Dermis microvascular lymphatic vessel endothelial cell (primary cell): ENCODE measurements at places on chromosomes 5 and 9.
A peak's percentile ranks its signal among the peaks of the same experiment; 100 is the strongest.

DNA sequence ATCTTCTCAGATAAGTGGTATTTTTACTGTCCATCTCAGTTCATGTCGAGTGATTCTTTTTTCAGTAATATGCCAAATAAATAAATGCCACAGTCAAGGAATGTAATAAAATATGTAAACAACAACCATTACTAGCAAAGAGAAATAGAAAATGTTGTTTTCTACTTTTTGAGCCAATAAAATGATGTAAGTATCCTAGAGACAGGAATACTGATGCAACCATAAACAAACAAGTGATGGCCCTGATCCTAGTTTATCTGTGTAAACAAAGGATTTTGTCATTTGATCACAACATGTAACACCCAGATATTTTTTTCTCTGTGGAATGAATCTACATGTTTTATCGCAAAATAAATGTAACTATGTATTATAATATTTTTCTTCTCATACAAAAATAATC lies 1852.8 kb downstream of the EFNA5 start:
- no peak for DNase-seq

DNA sequence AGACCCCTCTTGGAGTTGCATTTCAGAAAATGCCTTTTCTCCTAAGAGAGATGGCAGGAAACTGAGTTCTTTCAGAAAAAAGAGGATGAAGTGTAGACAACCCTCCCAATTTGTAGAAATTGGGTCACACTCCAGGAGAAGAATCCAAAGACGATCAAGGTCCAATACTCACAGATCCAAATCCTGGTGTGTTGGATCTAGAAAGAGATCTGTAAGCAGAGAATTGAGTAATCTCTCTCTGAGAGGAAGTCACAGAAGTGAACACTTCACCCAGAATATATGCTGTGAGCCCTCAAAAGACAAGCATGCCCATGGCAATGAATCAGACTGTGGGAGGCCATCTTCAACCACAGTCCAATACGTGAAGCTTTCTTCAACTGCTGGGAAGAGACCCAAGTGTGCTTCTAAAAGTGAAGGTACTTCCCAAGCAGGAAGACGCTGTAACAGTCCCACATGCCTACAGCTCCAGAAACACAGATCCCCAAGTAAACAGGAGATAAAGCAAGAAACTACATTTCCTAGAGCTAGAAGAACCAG lies 182.7 kb downstream of the SMC2 start:
- no peak for DNase-seq

DNA sequence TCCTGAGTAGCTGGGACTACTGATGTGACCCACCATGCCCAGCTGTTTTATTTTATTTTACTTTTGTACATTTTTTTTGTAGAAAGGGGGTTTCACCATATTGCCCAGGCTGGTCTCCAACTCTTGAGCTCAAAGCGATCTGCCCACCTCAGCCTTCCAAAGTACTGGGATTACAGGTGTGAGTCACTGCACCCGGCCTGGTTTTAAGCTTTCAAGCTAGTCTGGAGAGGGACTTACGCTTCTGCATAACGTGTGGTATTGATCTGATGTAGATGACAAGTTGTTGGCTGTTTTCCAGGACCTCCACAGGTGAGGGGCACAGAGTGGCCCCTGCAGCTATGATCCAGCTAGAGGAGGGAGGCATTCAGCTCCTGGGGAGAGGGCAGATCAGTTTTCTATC lies 6.8 kb upstream of the CCL21 start:
- DNase-seq: no peak

- DNase-seq: no peak
Measured at GRCh38 chr9:89845321-89845720, 240.5 kb downstream of the GADD45G start.

GRCh38 chr5:179166886-179167841 lies 107.0 kb downstream of the ZNF354C start:
- no peak for DNase-seq

DNA sequence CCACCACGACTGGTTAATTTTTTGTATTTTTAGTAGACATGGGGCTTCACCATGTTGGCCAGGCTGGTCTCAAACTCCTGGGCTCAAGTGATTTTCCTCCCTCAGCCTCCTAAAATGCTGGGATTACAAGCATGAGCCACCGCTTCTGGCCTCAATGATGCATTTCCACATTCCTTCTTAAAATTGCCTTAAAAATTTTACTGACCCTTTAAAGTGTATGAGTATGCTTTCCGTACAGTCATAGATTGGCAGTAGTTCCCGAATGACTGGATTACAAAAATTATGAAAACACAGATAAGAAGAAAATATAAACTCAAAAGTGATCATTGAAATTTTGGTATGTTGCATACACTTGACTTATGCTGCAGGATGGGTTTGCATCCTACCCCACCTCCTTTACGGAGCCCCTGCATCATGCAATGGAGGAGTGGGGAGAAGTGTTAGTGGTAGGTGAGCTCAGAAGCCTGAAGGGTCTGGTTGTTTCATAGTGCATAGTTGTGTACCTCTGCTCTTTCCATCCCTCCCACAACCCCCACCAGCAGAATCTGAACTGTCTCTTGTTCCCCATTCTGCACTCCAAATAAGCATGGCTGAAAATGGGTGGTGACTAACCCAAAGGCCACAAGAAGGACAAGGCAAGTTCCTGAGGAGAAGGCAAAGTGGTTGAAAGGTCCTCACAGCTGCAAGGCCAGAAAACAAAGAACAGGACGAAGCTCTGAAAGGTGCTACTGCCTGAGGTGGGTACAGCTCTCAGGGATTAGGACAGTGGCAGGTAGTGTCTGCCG lies 26.8 kb downstream of the ANKRD55 start:
- peak; percentile 41 for DNase-seq

- peak; percentile 75 for DNase-seq
Measured at GRCh38 chr5:113606298-113607134, 93.0 kb downstream of the YTHDC2 start.

DNA sequence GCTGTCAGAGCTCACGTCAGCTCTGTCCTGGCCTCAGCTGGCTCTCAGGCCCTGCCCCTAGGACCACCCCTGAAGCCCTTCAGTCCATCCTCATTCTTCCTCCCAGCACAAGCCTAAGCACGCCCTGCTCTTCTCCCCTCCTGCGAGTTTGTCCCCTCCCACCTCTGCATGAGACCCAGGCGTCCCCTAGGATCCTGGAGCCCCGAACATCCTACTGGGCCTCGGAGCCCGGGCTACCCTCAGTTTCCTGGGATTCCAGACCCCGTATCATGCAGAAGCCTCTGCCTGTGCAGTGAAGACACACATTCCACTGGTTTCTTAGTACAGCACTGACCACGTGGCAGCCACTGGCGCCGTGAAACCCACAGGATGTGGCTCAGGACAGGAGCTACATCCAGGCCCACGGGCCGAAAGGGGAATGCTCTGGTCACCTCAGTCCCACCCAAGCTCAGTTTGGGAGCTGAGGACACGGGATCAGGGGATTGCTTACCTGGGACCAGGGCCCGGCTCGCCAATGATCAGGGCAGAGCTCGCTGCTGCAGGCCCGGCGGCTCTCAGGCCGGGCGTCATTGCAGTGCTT lies 64.2 kb downstream of the ZNF354C start:
- no peak for DNase-seq

GRCh38 chr9:108910402-108910801 lies 23.5 kb downstream of the ELP1 start:
- DNase-seq: no peak

GRCh38 chr9:36407122-36407723 lies 7.2 kb upstream of the RNF38 start:
- peak; percentile 54 for DNase-seq

- no peak for DNase-seq
Measured at GRCh38 chr5:9108162-9108561, 437.7 kb downstream of the SEMA5A start.

DNA sequence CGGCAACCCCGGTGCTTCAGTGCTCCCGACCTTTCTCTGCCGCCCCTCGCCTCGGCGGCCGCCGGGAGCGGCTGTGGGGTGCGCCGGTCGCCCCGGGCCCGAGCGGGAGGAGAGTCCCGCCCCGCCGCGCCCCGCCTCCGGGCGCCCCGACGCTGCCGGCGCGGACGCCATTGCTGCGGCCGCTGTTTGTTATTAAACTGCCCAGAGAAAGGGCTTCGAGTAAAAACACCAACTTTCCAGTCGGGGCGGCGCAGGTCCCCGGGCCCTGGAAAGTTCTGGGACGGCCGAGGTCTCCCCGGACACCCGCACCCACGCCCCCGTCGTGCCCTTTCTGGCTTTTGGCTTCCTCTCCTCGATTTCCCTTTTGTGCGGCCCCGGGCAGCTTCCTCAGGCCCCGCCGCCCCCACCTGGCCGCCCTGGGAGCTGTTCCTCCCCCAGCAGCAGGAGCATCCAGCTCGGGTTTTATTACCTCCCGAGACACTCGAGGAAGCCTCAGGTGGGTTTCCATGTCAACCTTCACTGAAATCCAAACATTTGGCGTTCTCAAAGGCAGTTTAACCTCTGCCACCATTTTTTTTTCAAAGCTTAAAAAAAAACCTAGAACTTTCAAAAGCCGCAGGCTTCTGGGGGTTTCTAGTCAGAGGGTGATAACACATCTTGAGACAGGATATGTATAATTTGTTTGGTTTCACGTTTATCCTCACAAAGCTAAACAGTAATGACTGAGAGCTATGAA lies 334.4 kb downstream of the CWC27 start:
- DNase-seq: peak; percentile 54

GRCh38 chr5:35438288-35438687 lies 179.4 kb upstream of the SPEF2 start:
- no peak for DNase-seq

- no peak for DNase-seq
Measured at GRCh38 chr9:107295995-107296394, 12.9 kb downstream of the RAD23B start.

GRCh38 chr9:84554069-84554664 lies 115.4 kb upstream of the NTRK2 start:
- DNase-seq: no peak

- DNase-seq: no peak
Measured at GRCh38 chr9:113137196-113138168, 13.3 kb upstream of the SLC31A2 start.

DNA sequence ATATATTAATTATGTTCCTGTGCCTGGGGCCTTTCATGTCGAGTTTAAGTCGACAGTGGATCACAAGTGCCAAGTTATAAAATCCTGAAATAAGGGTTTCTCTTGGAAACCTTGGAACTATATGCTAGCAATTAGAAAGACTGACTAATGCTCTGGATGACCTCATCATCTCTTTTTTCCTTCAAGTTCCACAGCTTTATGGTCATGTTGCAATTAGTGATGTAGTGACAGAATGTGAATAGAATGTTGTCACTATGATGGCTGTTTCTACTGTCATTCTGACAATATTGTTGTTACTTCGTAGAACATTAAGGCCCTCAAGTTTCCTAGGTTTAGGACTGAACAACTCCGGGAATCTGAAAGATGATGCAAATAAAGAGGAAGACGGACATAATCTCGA lies 368.0 kb upstream of the SEMA6A start:
- DNase-seq: no peak

DNA sequence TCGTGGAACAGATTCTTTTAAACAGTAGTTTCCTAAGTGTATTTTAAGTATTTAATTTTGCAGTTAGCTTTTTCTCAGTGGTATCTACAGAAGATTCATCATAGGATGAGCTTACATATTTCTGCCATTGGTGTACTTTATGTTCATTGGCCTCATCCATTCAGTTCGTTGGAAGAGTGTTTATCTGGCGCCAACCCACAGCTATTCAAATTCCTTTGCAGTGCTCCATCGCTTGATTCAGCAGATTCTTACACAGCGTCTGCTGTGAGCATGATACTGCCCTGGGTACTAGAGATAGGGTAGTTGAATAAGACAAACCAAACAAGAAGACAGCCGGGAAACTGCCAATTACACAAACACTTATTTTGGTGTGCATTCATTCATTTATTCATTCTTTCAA lies 55.1 kb downstream of the NUP214 start:
- no peak for DNase-seq

GRCh38 chr5:17802256-17802655 lies 168.0 kb downstream of the TAF11L14 start:
- no peak for DNase-seq

DNA sequence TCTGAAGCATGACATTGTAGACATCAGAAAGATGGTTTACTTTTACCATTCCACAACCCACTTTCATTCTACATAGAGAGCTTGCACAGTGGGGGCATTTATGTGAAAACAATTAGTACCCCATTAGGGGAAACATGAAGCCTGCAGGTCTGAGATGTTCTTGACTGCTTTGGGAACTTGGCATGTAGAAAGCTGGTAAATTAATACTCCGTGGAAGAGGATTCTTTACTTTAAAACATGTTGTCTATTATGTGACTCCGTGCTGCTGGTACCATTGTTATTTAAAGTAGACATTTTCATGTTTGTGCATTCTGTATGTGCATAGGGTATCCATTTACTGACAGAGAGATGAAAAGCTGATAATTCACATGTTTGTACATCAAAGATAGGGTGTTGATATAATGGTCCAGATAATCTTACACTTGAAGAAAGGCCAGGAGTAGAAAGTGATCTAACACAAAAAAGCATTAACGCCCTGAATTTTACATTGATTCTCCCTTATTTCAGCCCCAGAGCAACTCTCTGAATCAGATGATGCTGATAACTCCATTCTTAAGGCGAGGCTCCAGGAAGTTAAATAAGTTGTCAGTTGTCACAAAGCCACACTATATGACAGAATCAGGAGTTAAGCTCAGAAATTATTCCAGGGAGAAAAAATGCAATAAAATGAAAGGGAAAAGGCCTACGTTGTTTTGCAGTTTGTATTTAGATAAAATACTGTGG lies 50.1 kb upstream of the CD180 start:
- no peak for DNase-seq

DNA sequence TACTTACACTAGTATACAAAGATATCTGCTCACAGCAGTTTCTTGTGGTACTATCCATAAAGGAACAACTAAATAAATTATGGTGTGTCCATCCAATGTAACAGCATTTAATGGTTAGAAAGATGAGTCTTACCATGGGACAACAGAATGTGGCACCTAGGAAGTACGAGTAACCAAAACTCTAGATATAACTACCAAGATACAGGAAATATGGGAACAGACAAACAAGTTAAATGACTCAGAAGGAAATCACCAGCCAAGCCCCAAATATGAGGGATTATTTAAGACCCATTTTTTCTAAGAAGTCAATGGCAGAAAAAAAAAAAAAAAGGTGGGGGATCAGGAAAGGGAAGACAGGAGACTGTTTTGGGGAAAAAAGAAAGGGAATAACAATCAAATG lies 294.8 kb downstream of the PRELID2 start:
- no peak for DNase-seq

GRCh38 chr9:74642376-74642775 lies 145.2 kb downstream of the RORB start:
- no peak for DNase-seq

GRCh38 chr9:19193029-19193324 lies 37.5 kb upstream of the DENND4C start:
- no peak for DNase-seq

DNA sequence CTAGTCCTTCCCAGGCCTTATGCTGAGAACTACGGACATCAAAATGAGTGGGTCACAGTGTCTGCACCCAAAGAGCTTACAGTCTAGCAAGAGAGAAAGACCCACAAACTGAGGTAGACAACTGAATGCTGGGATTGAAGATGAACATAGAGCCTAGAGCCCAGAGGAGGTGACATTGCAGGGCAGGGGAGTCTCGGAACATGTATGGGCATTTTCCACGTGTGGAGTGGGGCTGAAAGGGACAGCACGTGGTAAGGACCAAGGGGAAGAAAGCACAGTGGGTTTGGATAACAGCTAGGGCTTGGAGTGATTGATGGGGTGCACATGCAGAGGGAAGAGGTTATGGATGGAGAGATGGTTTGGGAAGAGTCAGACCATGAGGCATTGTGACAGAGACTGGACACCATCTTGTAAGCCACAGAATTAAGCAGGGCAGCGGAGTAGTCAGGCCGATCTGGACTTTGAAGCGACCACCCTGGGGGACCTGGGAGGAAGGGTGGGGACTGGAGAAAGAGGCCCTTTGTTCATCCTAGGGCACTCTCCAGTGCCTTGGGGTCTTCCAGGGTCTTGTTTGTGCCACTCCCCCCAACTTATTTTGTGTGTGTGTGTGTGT lies 47.5 kb upstream of the SH3PXD2B start:
- no peak for DNase-seq
